ENCODE measurements at places on chromosomes 2 and 18.

DNA sequence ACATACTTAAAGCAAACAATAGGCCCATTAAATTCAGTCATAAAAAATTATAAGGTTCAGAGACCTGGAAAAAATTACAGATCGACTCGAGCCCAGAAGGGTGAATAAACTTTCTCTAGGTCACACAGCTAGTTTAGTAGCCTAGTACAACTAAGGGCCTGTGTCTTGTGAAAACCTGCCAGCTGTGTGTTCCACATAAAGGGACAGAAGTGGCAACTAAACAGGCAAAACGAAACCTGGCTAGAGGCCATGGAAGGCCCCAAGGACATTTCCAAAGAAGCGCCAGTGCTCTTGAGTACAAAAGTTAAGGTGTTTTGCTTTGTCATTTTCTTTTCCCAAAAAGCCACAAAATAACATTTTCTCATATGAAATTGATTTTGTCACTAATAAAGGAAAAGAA lies 164.9 kb downstream of the L3MBTL4 start:
- no peak for DNase-seq

GRCh38 chr2:8822218-8822617 lies 15.2 kb downstream of the KIDINS220 start:
- no peak for DNase-seq

DNA sequence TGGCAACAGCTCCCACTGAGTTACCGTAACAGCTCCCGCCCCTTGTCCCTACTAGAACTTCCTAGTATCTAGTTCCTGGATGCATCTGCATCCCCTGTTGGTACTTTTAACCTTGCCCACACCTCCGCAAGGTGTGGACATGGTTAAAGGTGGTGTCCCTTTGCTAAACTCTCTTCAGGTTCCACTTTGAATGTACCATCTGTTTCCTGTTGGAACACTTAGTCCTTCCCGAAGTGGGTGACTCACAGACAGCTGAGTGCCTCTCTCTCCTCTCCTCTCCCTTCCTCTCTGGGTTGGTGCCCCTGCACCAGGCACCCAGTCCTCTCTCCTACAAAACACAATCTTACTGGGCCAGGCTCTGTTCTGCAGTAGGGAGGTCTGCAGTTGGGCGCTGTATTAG lies 19.6 kb upstream of the REL start:
- DNase-seq, result no peak

GRCh38 chr18:3791238-3791637 lies 341.3 kb downstream of the TGIF1 start:
- DNase-seq, result no peak

DNA sequence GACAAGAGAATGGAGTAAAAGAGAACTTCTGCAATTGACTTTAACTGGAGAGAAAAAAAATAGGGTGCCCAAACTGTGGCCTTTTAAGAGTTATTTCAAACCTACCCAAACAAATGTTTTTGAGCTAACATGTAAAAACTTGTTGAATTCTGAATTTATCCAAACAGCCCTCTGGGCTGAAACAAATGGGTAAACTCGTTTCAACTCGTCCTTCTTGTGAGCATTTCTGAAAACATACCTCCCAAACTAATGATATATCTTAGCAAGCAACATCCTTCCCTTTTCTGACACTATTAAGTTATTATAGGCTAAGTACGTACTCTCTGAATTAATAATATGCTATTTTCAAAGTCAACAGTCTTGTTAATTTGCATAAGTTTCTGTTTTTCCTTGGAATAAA lies 793.0 kb upstream of the ACVR2A start:
- DNase-seq, result no peak

GRCh38 chr2:174157053-174157452 lies 91.3 kb downstream of the OLA1 start:
- no peak for DNase-seq

DNA sequence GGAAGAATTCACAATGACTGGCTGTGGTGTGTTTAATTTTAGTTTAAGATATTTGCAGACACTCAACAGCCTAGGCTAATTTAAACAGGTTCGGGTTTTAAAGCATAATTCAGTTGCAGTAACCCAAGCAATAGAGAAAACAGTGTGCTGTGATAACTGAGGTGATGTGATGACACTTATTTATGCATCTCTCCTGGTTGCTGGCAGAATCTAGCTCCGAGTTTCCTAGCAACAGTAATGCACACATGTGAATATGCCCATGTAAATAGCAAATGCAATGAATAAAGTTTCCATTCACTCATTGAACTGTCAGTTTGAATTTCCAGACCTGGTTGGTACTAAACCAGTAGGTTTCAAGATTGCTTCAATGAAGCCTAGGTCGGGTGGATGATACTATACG lies 426.5 kb downstream of the TMX3 start:
- DNase-seq, result no peak

DNA sequence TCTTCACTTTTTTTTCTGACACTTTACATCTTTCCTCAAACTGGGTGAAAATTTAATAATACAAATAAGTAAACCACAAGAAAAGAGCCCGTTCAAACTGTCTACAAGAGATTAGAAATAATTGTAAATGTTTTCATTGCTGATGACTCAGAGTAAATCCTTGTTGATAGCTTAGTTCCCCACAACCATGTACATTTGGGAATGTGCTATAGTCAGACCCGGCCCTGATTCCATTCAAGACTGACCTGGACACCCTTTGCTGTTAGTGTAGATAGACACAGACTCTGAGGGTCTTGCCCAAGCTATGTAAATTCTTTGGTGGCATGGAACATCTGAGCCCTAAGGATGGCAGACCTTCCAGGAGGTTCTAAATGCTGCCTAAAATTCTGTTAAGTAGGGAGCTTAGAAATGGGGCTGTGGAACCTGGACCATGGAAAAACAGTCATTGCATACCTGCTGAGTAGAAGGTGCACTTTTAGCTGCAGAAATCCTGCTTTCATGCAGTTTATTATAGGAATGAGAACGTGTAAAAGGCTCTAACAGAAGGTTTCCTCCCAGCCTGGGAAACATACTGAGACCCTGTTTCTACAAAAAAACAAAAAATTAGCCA lies 3.7 kb downstream of the MALT1 start:
- DNase-seq, result no peak

Data from NCI-H2029 treated with DMSO at 0.1 percent for 48 hours (cell line).